Chondrocyte (in vitro differentiated cells): ENCODE measurements at places on chromosomes 11 and 22. TPM values are rescaled to one million over a fixed set of nuclear protein-coding genes. Genes with fewer than 3 reads are reported as not detected.

DNA sequence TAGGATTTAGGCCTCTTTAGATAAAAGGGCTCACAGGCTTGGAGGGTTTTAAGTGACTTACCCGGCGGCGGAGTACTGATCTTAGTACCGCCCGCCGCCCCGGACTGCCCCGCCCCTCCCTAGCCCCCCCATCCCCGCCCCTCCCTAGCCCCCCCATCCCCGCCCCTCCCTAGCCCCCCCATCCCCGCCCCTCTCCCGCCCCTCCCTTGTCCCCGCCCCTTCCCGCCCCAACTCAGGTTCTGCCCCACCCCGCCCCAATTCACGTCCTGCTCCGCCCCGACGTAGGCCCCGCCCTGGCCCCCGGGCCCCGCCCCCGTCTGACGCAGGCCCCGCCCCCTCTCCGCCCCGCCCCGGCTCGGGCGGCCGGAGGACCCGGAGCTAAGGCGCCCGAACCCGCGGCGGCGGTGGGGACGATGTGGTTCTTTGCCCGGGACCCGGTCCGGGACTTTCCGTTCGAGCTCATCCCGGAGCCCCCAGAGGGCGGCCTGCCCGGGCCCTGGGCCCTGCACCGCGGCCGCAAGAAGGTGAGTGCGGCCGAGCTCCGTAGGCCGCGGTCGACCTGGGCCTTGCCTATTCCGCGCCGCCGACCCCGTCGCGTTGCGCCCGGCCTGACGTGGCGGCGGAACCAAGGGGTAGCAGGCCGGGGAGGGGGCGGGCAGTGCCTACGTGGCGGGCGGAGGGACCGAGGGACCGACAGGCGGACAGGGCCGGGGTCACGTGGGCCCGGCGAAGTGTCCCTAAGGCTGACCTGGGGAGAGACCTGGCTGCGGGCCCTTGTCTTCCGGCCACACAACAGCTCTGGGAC, at the start of gene SCYL1:
Gene SCYL1 (plus strand): TSS at position 343 of the 805 bp plus-strand sequence. CDS start 71 bp downstream, at position 414.
- peaks cover 42% of the 10 kb centered on the region for H3K4me1 ChIP-seq
- H3K27me3 ChIP-seq: no peaks in the 10 kb centered on the region
- H3K4me3 ChIP-seq: peak within 1 kb of the TSS; percentile 90
- H3K27ac ChIP-seq: peak within 1 kb of the TSS; percentile 81
- peaks cover 10% of the 10 kb centered on the region for H3K36me3 ChIP-seq
- peak; percentile 90 for DNase-seq

- no peaks in the 10 kb centered on the region for H3K27me3 ChIP-seq
- no peak overlapping the region for H3K27ac ChIP-seq
- H3K4me1 ChIP-seq: peaks cover 46% of the 10 kb centered on the region
- no peak for DNase-seq
- no peaks in the 10 kb centered on the region for H3K36me3 ChIP-seq
- H3K4me3 ChIP-seq: no peak overlapping the region
These were observed 3.6 kb downstream of the IL18 start for GRCh38 chr11:112160091-112160848.

DNA sequence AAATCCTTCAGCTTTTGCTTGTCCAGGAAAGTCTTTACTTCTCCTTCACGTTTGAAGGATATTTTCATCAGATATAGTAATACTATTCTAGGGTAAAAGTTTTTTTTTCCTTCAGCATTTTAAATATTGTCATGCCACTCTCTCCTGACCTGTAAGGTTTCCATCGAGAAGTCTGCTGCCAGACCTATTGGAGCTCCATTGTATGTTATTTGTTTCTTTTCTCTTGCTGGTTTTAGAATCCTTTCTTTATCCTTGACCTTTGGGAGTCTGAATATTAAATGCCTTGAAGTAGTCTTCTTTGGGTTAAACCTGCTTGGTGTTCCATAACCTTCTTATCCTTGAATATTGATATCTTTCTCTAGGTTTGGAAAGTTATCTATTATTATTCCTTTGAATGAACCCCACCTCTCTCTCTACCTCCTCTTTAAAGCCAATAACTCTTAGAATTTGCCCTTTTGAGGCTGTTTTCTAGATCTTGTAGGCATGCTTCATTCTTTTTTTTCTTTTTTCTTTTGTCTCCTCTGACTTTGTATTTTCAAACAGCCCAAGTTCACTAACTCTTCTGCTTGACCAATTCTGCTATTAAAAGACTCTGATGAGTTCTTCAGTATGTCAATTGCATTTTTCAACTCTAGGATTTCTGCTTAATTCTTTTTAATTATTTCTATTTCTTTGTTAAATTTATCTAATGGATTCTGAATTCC, 12.0 kb upstream of the WEE1 start:
- H3K27ac ChIP-seq: no peak overlapping the region
- H3K4me1 ChIP-seq: peaks cover 18% of the 10 kb centered on the region
- peaks cover 14% of the 10 kb centered on the region for H3K36me3 ChIP-seq
- no peaks in the 10 kb centered on the region for H3K27me3 ChIP-seq

DNA sequence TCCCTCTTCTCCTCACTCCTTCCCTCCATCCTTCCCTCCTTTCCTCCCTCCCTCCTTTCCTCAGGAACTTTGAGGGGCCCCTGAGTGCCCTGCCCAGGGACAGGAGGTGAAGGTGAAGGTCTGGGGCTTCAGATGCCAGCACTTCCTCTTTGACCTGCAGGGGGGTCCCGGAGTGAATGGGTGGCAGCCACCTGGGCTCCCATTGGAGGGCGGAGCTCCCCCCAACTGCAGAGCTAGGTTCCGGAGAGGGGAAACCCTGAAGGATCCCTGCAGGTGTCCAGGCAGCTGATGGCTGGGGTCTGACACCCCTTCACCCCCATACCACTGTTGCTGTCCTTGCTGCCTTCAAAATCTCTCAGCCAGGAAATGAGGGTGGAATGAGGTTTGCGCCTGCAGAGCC, 1131.3 kb downstream of the BRD1 start:
- no peak overlapping the region for H3K27ac ChIP-seq
- no peak for DNase-seq
- no peaks in the 10 kb centered on the region for H3K36me3 ChIP-seq
- no peak overlapping the region for H3K4me3 ChIP-seq
- peaks cover 2% of the 10 kb centered on the region for H3K4me1 ChIP-seq

DNA sequence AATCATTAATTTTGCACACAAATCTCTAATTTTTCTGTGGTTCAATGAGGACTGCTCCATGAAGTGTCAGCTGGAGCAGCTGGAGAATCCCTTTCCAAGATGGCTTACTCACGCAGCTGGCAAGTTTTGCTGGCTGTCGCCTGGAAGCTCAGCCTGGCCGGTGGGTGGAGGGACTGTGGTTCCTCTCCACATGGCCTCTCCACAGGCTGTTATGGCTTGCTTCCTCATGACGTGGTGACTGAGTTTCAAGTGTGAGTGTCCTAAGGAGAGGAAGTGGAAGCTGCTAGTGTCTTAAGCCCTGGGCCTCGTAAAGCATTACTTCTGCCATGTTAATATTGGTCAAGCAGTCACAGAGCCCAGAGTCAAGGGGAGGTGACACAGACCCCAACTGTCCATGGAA, 14.0 kb upstream of the NRIP3 start:
- H3K36me3 ChIP-seq: peaks cover 4% of the 10 kb centered on the region
- H3K27ac ChIP-seq: no peak overlapping the region
- H3K4me3 ChIP-seq: no peak overlapping the region
- no peaks in the 10 kb centered on the region for H3K4me1 ChIP-seq

DNA sequence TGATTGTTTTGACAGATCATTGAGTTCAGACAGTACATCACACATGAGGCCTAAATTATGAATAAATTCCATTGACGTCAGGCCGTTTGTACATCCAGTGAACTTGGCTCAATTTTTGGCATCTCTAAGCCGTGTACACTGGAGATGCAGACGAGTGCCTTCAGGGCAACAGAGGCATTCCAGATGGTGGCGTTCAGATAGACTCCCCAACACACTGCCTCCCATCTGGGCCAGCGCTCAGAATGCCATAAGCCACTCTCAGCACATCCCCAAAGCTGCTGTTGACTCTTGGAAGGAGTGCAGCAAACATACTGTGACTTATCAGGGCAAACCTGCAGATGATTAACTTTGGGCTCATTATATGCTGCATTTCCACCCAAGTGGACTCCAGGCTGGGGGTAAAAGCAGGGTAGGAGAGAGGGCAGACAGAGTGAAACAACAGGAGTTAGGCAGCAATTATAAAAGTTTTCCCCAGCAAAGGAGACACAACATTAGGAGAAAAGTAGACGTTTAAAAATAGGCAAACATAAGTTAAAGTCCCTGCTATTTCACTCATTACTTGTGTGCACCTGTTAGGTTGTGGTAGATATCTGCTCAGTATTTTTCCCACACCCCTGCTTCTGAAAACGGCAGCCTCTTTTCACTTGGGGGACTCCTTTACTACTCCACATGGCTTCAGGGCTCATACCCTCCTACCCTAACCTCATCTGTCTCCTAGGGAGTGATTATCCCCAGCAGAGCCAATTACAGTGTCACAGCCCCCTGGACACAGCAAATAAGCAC, 60.2 kb upstream of the PDE3B start:
- H3K4me1 ChIP-seq: peaks cover 2% of the 10 kb centered on the region
- H3K36me3 ChIP-seq: no peaks in the 10 kb centered on the region
- no peaks in the 10 kb centered on the region for H3K27me3 ChIP-seq
- DNase-seq: no peak

The TSPAN18 gene
- total RNA-seq: 4.0 to 4.9 TPM (median 4.6 TPM) in 3 replicates

The NFAM1 gene
- total RNA-seq: not detected in 3 replicates

The TRPC6 gene
- total RNA-seq: 0.36 to 0.47 TPM (median 0.46 TPM) in 3 replicates

The ART1 gene
- total RNA-seq: not detected in 3 replicates

The BEST1 gene
- total RNA-seq: 1.3 to 4.5 TPM (median 2.8 TPM) in 3 replicates
